Left ventricle myocardium superior (tissue), 1 donor: ENCODE measurements at places on chromosomes 11 and 22.

- DNase-seq = no peak
Measured at GRCh38 chr11:14075118-14076078, 112.9 kb downstream of the SPON1 start.

GRCh38 chr22:31829505-31829904 is 75.7 kb downstream of the DEPDC5 start:
- DNase-seq = no peak

DNA sequence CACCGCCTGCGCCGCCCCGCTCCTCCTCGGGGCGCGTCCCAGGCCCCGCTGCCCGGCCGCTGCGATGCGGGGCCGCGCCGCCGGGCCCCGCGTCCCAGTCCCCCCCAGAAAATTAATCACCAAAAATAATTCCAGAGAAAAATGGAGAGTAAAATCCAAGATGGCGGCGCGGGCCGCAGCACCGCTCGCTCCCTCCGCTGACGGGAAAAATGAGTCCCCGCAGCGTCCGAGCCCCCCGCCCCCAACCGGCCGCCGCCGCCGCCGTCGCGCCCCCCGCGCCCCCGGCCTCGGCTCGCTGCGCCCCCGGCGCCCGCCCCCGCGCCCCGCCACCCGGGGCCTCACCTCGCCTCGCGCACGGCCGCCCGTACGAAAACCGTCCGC is at the start of gene KMT5B:
Gene KMT5B (minus strand): TSS at position 162 of the 381 bp plus-strand sequence. CDS start 23,220 bp downstream, outside the sequence.
- peak; percentile 79 for DNase-seq

DNA sequence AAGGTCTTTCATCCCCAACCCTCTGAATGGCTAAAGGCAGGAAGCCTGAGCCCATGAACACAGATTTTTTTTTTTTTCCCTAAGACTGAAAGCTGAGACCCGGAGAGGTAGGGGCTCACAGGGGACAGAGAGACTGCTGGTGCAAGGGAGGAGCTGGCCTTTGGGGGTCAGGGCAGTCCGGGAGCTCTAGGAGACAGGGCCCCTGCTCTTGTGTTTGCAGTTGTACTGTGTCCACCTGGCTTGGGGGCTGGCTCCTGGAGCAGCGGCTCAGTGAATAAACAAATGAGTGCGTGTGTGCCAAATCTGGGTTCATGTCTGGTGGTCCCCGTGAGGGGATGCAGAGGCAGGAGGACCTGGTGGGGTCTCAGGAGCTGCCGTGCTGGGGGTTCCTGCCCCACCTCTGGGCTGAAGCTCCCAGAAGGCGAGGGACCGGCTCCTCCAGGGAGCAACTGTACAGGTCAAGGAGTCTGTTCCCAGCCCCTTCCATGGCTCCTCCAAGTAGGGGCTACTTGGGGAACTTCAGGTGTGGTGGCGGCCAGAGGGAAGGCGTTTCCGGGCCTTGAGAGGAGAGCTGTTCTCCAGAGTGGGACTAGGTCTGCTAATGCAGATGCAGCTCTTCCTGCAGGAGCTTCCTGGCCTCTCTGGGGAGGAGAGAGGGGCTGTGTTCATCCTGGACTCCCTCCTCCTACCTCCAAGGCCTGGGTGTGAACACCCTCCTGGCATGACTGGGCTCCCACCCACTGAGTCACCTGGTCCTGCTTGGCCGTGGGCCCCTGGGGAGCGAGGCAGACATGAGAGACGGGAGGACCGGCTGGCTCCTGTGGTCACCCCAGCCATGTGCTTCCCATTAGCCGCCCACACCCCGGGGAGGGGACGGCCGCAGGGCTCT is 57.6 kb downstream of the FBXO7 start:
- peak; percentile 93 for DNase-seq

DNA sequence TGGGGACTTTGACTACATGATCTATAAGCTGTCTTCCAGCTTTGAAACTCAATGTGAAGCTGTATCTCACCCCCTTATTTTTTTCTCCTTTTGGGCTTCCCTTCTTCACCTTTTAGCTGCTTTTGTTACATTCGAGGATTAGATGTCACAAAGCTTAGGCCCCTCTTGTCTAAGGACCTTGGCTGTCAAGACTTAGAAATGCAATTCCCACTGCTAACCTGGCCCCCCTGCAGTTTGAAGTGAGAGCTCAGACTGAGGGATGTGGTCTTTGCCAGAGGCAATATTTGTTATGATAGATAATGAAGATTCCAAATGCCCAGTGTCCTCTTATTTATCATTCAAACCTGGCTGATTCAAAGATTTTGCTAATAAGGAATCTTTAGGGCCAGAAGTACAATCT is 128.3 kb downstream of the ARL14EP start:
- no peak for DNase-seq

DNA sequence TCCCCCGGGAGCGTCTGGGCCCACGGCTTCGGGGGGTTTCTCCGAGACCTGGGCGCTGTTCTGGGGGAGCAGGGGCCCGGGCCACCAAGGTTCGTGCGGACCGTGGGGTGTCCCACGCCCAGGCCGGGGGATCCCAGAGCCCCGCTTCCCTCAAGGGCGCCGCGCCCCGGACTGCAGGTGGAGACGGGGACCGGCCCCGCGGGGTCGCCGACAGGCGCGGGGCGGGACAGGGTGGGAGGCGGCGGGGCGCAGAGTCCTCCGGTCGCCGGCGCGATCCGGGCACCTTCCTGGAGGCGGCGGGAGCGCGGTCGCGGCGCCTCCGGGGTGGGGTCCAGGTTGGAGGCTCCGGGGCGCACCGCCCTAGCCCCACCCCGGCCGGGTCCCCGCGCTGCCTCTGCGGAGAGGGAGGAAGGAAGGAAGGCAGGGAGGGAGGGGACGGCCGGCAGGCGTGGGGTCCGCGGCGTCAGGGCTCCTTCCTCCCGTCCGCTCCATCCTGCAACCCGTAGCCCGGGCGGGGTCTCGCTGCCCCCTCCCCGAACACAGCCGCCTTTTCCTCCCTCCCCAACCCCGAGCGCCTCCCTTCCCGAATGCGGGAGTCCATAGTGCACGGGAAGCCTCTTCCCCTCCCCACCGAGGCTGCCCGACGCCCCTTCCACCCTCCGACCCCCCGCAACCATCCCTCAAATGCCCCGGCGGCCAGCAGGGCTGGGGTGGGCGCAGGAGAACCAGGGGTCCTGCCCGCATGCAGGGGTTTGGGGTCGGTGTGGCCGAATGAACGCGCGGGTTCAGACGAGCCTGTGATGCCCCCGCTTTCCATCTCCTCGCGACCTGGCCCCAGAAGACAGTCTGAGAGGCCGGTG is 4.3 kb upstream of the ZBED4 start:
- DNase-seq = no peak

DNA sequence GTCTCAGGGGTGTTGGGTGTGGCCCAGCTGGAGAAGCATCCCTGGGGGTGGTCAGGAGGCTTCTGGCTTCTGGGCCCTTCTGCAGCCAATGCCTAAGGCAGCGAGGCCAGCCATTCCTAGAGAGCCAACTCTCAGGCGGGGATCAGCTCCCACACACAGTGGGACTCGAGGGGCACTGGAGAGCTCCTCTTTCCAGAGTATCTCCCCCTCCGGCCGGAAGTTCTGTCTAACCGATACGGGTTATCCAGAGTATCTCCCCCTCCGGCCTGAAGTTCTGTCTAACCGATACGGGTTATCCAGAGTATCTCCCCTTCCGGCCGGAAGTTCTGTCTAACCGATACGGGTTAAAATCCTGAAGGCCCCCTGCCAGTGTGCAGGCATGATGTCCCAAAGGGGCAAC is 71.2 kb upstream of the B3GAT1 start:
- no peak for DNase-seq

DNA sequence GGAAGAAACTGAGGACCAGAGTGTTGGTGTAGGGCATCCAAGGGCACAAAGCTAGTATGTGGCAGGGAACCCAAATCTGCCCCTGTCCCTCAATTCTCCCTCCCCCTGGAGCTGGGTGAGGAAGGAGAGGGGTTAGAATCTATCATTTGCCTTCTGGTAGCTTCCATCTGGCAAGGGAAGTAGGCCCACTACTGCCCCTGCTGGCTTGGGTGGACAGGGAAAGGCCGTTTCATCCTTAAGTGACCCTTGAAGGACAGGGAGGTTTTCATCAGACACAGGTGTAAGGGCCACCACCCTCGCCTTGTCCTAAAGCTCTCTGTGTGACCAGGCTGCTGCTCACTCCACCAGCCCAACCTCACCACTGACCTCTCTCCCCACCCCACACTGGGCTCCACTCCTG is 22.1 kb downstream of the NECTIN1 start:
- no peak for DNase-seq

DNA sequence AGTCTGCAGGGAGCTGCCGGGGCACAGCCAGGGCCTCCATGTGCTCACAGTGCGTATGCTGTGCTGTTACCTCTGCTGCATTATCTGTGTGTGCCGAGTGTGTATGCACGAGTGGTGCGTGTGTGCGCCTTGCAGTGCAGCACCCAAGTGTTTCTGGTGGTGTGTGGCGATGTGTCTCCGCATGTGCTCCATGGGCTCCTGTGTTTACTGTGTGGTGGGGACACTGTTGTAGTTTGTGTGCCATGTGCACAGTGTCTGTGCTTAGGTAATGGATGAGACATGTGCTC is 31.4 kb downstream of the KCNC1 start:
- no peak for DNase-seq

DNA sequence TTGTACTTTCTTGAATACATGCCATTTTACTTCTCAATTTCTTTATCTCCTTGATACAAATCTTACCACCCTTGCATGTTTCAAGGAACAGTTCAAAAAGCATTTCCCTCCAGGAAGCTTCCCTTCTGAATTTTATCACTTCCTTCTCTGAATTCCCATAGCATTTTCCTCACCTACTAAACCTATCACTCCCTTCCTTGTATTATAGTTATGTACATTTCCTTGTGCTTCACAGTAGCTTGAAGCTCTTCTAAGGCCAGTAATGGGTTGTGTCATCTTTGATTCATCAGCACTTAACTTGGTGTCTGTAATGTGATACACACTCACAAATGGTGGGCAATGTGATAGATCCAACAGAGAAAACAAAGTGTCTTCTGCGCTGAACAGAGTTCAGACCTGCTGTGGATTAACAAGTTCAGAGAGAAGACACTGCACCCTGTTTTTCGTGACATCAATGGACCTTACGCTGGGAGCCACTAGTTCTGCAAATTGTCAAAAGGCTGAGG is 127.5 kb downstream of the CCDC81 start:
- DNase-seq = no peak

DNA sequence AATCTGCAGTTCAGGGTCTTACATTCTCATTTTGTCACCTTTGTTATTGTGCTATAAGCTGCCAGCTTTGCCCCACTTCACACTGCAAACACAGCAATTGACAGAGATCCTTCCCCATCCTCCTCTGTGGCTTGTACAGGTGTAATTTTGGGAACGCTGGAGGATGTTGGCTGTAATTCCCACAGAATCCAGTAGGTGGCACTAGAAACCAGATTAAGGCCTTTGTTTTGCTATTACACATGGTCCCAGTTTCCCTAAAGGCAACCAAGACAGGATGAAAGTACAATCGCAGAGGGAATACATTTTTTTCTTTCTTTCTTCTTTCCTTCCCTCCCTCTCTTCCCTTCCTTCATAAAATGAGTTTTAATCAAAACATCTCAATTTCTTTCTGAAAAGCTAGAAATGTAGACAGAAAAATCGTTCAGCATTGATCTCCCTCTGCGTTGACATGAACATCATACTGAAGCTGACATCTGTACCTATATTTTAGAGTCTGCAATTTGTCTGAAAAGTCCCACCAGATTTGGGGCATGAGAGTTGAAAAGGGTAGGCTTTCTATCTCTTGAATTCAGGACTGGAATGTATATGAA is 21.3 kb upstream of the NELL1 start:
- no peak for DNase-seq

GRCh38 chr11:76102802-76103201 is 103.5 kb downstream of the WNT11 start:
- DNase-seq = peak; percentile 57

DNA sequence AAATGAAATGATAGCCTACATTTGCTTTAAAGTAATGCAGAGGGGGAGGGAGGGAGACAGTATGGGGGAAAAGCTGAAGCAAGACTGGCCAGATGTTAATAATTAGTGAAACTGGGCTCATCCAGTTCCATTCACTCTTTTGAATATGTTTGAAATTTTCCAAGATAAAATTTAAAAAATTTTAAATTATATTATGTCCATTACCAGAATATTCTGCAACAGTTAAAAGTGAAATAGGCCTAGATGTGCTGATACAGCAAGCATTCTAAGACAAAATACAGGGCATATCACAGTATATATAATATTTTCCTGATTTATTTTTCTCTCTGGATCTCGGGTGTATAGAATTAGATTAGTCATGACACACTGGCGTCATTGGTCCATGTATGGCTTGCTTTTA is 13.6 kb upstream of the ZNRF3 start:
- DNase-seq = no peak

DNA sequence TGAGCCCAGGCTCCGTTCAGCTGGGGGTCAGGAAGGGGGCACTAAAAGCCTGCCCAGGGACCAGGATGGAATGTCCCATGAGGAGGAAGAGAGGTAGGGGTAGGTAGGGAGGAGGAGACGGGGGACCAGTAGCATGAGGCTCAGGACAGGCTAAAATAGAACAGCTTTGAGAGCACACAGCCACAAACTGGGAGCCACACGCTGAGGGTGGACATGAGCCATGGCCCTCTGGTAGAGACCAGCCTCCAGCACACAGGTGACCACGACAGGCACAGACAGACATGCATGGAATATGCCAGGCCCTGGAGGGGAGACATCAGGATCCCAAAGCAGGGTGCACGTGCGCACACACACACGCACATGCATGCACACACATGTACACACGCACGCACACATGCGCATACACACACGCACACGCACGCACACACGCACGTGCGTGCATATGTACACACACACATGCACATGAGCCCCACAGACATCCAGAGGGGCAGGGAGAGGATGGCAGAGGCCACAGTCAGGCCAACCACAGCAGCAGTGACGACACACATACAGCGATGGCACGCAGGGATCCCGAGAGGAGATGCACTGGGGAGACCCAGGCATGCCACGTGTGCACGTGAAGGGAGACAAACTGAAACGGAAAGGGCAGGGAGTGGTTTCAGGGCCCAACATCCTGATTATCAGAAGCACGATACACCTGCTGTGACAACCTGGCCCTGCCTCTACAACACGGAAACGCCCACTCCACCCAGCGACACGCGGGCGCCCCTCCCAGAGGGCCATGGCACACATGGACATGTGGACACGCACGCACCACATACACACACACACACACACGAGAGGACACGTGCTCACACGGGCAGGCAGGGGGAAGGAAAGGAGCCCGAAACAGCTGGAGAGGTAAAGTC is 25.7 kb downstream of the LRRC10B start:
- no peak for DNase-seq

DNA sequence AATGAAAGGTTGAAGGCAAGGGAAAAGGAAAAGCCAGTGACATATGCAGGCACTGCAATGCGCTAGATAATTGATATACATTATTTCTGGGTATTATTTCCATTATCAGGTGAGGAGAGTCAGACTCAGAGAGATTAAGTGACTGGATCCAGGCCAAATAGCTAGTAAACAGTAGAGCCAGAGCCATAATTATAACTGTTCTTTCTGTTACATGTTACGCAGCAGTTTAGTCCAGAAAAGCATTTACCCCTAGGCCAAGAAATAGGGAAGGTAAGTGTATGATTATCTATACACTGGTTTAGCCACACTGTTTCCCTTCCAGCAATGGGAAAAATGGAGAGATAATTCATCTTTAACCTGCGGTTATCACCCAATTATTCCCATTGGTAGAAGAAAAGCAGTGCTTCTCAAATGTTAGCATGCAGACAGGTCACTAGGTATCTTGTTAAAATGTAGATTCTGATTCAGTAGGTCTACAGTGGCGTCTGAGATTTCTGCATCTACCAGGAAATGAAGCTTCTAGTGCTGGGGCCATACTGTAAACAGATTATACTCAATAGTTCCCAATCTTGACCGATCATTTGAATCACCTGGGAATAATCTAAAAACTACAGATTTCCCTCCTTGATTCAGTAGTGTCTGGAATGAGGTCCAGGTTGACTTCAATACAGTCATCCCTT is 69.4 kb downstream of the RBFOX2 start:
- no peak for DNase-seq
